ENCODE measurements at places on chromosomes 12 and 14. TPM values are rescaled to one million over a fixed set of nuclear protein-coding genes. Genes with fewer than 3 reads are reported as not detected.

SPIC gene
- polyA plus RNA-seq, result not detected

CPNE6 gene
- not detected for polyA plus RNA-seq

ADSS1 gene
- 16.3 TPM for polyA plus RNA-seq

TPH2 gene
- 0.18 TPM for polyA plus RNA-seq

SLC2A14 gene
- polyA plus RNA-seq, result 0.99 TPM

NANOG gene
- 1.3 TPM for polyA plus RNA-seq

KRT72 gene
- polyA plus RNA-seq, result not detected
